Stimulated activated naive CD8-positive, alpha-beta T cell treated with anti-CD3 and anti-CD28 coated beads, Interleukin-15, amount 100 ng/mL, for 72 hours (primary cell): ENCODE measurements at places on chromosomes 2 and 18.

DNA sequence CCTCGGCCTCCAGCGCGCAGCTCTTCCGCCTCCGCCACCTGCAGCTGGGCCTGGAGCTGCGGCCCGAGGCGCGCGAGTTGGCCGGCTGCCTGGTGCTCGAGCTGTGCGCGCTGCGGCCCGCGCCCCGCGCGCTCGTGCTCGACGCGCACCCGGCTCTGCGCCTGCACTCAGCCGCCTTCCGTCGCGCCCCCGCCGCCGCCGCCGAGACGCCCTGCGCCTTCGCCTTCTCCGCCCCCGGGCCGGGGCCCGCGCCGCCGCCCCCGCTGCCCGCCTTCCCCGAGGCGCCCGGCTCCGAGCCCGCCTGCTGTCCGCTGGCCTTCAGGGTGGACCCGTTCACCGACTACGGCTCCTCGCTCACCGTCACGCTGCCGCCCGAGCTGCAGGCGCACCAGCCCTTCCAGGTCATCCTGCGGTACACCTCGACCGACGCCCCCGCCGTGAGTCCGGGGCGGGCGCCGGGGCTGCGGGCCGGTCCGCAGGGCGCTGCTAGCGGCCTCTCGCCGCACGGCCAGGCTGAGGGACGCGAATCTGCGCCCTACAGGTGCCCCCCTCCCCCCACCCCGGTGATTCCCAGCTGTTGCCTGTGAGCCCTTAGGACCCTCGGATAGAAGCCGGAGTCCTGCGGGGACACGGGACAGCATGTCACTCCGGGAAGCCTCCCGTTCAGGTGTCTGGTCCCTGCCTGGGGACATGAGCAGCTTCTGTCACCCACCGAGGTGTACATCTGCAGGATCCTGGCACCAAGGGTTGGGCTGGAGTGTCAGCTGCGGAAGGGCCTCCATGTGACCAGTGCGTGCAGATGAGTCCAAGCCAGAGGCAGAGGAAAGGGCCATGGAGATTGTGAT lies 616 bp downstream of the RNPEPL1 start:
- peak; percentile 46 for DNase-seq

- DNase-seq = no peak
Measured at GRCh38 chr2:195304310-195304709, 352.7 kb upstream of the SLC39A10 start.

DNA sequence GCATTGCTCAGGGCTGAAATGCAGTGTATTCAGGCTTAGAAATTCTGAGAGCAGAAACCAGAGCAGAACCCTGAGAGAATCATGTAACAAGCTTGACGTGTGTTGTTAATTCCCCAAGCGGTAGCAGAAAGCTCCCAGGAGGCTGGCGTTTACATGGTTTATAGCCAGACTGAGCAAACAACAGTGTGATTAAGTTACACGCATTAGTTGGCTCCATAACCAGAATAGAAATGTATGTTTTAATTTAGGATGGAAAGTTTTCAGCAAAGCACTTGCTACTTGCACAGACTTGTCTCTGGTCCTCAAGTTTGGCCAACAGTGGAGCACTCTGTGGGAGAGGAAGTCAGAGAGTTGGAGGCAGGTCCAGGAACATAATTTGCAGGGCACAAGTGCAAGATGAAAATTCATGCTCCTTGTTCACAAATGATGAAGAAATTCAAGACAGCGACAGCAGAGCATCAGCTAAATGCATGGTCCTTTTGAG lies 69.3 kb downstream of the MAPK4 start:
- no peak for DNase-seq

DNA sequence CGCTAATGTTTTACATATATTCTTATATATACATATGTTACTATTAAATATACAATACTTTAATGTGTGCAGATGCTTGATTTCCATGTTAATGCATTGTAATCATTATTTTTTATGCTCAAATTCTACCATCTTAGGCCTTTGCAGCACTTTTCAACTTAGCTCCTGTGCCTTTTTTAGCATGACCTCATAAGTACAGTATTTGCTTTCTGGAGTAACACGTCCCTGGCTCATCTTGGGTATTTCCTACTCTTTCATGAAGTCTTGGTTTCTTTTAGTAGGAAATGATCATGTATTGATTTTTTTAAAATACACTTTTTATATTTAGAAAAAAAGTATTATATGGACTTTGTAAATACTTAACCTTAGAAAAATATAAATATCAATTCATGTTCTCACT lies 36.5 kb downstream of the CAB39 start:
- no peak for DNase-seq
